ENCODE measurements at places on chromosomes 4 and X. TPM values are rescaled to one million over a fixed set of nuclear protein-coding genes. Genes with fewer than 3 reads are reported as not detected.

DNA sequence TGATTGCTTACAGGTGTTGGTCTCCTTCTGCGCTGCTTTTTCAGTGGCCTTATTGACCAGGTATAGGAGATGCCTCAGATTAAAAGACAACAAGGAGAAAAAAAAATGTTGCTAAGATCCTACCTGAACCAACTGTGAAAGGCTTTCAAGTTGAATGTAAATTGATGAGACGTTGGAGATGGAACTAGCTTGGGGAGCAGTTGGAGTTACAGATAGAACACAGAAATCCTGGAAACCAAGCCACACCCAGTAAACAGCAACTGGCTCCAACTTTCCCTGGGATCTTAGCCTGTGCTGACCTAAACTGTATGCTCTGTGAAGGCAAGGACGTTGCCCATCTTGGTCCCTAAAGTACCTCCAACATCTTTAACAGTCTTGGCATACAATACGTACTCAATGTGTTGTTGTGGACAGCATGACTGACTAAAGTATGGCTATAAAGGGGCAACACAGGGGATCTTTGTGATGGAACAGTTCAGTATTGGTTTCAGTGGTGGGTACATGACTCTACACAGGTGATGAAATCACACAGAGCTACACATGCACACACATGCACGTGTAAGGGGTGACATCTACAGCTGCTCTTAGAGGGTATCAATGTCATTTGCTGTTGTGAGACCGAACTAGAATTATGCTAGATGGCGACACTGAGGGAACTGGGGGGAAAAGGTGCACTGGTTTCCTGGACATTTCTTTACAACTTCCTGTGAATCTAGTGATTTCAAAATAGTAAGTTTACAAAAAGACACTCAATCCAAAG lies 22.3 kb downstream of the GAB3 start:
- no peak for DNase-seq

Gene FAM156B
- 5.6 TPM for total RNA-seq

DNA sequence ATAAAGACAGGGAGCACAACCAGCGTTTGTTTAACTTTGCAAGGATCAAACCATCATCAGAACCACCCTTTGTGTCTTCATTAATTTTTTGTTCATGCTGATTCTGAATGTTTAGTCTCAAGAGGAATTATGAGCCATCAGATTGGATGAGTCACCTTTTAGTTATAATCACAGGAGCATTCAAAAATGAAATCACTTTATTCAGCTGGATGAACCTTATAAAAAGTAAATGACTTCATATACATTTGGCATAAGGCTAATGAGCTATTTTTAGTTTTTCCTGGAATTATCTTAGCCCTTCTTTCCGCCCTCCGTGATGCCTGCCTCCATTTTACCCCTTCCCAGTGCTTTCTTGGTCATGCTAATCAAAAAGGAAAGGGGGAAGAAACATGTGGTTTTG lies 103.6 kb downstream of the SORBS2 start:
- no peak for DNase-seq

Gene WDR17
- total RNA-seq: 0.32 TPM

DNA sequence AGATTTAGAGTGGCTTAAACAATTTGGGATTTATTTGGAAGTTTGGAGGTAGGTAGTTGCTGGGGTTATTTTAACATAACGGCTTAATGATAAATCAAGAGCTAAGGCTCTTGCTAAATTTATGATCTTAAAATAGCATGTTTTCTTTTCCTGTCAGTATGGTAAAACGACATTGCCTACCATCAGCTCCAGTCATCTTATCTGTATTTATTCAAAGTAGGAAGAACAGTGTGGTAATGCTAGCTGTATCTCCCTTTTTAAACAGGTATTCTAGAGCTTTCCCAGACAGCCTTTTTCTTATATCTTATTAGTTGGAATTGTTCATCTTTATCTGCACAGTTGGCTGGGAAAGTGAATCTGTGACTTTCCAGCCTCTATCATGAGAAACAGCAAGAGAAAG lies 110.2 kb downstream of the SLC4A4 start:
- no peak for DNase-seq

Gene SMIM31
- not detected for total RNA-seq

GRCh38 chr4:142341268-142341667 lies 504.8 kb downstream of the INPP4B start:
- DNase-seq: no peak

DNA sequence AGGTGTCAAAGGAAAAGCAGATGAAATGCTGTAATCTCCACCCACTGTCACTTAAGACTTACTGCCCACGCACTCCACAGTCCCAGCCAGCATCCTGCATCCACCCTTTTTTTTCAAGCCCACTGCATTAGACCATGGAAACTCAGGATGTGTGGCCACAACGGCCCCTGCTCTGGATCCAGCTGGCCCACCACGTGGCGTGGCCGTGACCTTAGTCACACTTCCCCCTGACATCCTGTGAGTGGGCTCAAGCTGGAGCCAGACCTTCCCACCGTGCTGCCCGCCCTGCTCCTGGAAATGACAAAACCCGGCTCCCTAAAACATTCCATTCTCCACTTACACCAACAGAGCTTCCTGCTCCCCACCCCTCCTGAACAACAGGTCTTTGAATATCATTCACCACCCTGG lies 588.3 kb upstream of the DIPK2B start:
- DNase-seq: peak; percentile 58

Gene NR3C2
- 24.7 TPM for total RNA-seq

- DNase-seq: no peak
Observed at GRCh38 chrX:9420275-9421265, 44.3 kb upstream of the TBL1X start.

Gene ANXA3
- 41.4 TPM for total RNA-seq

DNA sequence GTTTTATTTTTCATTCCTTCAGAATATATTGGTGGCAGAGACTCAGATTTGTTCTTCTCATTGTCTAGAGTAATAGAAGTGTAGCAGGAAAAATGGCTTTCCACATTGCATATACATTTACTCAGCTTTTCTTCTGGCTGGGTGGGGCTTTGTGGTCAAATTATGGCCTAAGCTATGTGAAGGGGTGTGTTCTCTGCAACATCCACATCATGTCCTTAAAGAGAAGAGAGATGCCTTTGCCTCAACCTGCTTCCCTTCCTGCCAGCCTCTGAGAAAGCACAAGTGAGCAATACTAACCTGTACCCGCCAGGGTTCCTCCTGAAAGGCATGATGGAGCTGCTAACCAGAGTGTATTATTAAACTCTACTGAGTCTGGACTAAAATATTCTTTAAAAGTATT lies 695.6 kb upstream of the FAM241A start:
- no peak for DNase-seq

- DNase-seq: no peak
Observed at GRCh38 chr4:101813604-101814003, 23.1 kb downstream of the BANK1 start.

DNA sequence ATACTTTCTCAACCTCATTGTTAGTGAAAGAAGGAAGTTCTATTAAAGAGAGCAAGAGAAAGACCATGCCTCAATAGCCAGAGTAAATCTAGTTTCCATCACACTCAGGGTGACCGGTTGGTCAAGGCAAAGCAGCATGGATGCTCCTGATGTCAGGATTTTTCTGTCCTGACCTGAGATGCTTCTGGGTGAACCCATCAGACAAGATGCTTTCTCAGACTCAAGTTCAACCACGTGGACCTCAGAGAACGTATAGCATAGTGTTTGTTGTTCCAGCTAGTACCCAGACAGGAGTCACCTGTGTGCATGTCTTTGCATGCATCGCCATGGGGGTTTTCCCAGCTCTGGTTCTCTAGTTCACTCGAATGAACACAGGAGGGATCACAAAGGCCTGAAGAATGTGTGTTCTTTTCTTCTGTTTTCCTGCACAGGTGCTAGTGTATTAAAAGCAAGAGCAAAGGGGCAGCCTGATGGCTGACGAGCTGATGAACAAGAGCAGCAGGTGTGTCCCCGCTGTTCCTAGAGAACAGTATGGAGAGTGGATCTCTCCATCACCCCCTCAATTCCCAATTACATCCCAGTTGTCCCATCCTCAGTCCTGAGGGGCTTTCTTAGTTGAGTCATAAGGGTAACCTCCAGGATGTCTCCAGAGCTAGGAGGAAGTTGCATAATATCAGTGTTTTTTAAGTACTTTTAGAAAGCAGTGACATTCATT lies 110.5 kb upstream of the ENPP6 start:
- DNase-seq: no peak
